Choroid plexus epithelial cell (primary cell): ENCODE measurements at places on chromosomes 12 and 14.

- peak; percentile 11 for DNase-seq
Measured at GRCh38 chr12:99985129-99985570, 414 bp upstream of the ANKS1B start.

DNA sequence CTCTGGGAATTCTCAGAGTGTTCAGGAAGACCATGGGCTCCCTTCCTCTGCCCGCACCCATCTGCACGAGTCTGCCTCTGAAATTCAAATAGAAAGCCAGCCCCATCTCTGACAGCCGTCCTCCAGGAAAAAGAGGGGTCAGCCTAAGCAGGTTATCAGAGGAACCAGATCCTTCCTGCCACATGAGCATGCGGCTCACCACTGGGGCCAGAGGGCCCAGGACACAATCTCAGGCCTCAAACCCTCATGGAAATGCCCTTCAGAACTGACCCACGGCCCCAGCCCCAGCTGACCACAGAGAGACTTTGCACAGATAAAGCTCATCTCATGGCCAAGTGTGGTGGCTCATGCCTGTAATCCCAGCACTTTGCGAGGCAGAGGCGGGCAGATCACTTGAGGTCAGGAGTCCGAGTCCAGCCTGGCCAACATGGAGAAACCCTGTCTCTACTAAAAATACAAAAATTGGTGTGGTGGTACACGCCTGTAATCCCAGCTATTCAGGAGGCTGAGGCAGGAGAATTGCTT lies 23.2 kb downstream of the PXN start:
- DNase-seq: no peak

DNA sequence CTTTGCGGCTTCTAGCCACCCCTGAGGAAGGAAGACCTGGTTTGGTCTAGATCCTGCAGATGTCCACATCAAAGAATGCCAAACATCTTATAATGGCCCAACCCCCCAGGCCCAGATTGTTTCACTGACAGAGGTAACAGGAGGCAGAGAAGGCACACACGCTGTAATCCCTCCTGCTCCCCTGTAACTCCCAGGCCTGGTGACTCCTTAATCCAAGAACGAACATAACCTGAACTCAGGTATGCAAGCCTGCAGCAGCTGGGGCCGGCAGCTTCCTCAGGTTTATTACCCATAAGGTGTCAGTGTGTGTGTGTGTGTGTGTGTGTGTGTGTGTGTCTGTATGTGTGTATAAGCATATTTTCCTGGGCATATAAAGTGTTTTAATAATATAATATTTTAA lies 52.7 kb downstream of the ERH start:
- no peak for DNase-seq

DNA sequence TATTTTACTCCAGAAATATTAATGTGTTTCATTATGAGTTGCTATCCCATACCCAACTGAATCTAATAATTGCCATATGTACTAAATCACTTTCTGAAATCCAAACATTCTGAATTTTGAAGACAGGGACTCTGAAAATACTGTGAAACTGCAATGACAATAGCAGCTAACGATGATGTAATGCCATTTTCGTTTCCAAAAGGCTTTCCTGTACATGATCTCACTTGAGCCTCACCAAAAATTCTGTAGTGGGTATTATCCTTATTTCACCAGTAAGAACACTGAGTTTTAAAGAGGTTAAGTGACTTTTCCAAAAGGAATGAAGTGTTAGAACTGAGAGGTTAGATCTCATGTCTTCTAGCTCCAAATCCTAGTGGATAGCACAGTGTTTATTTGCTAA lies 133.3 kb downstream of the FLRT2 start:
- DNase-seq: no peak

- DNase-seq: no peak
Measured at GRCh38 chr14:99064262-99064954, 207.6 kb downstream of the BCL11B start.
